ENCODE measurements at places on chromosomes 6 and 20. TPM values are rescaled to one million over a fixed set of nuclear protein-coding genes. Genes with fewer than 3 reads are reported as not detected.

The AKAP12 gene
- total RNA-seq = 198 TPM

The RGS19 gene
- total RNA-seq = 6.3 TPM

The APMAP gene
- total RNA-seq = 93.7 TPM

The EEF1A2 gene
- 0.38 TPM for total RNA-seq

The NRSN1 gene
- total RNA-seq = not detected

The OVOL2 gene
- not detected for total RNA-seq

The CRIP3 gene
- total RNA-seq = not detected

The LKAAEAR1 gene
- total RNA-seq = not detected

The KCNB1 gene
- under 0.01 TPM for total RNA-seq

The PREX1 gene
- 39.7 TPM for total RNA-seq

The CNBD2 gene
- total RNA-seq = 2.7 TPM

The LZTS3 gene
- 8.2 TPM for total RNA-seq

The PSORS1C2 gene
- total RNA-seq = not detected

The RANBP9 gene
- 21.3 TPM for total RNA-seq

The NCOA5 gene
- 15.7 TPM for total RNA-seq

The PDYN gene
- total RNA-seq = not detected

The SCAND1 gene
- 64.8 TPM for total RNA-seq

Data from regular cardiac myocyte (primary cell).